GOT3 (cell line): ENCODE measurements at places on chromosomes 5 and 9.

GRCh38 chr5:34511481-34511880 is 144.6 kb upstream of the RAI14 start:
- no peak for DNase-seq

- DNase-seq: no peak
Measured at GRCh38 chr5:118604106-118604505, 384.2 kb downstream of the DTWD2 start.

DNA sequence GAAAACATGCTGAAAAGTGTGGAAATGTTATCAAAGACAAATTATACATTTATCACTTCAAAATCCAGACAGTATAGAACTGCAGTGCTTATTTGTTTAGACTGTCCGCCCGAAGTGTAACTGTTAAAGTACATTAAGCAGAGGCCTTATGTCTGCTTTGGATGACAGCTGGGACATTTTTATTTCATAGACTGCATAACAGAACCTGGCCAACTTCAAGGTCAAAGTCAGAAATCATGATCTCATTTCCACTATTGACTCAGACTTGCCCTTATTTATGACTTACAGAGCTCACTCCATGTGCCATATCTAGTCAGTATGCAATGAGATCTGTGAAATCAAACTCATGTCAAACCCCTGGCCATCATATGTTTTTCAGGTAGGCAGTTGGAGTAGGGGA is 87.7 kb downstream of the RAB3C start:
- DNase-seq: no peak

DNA sequence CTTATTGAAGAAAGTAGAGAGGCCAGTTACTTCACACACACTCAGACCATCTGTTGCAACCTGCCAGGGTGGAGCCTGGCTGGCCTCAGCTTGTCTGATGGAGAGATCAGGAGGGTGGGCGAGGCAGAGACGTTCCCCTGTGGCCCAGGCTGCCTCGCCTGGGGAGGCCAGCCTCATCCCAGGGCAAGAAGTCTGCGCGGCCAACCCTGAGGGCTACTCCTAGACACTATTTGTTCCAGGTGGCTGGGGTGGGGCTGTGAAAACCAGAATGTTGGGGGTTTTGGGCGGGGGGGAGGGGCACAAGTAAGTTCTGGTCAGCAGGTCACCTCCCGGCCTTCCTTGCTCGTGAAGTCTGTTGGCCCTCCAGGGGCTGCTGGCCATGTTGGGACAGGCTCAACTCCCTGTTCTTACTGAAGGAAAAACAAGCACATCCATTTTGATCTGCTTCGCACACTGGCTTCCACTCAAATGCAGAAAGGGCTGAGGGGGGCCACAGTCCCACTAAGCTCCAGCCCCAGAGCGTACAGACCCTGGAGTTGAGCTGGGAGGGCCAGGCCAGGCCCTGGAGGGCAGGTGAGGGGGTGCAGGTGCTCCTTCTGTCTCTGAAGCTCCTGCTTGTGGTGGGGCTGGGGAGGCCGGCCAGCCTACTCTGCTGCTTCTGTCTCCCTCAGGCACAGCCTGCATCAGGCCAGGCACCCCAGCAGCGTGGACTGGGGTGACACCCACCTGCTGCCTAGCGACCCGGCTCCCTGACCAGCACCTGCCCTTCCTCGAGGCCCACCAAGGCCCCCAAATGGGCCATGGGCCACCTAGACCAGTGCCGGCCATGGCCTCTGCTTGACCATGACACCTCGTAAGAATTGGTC is 46.6 kb downstream of the SECISBP2 start:
- no peak for DNase-seq

DNA sequence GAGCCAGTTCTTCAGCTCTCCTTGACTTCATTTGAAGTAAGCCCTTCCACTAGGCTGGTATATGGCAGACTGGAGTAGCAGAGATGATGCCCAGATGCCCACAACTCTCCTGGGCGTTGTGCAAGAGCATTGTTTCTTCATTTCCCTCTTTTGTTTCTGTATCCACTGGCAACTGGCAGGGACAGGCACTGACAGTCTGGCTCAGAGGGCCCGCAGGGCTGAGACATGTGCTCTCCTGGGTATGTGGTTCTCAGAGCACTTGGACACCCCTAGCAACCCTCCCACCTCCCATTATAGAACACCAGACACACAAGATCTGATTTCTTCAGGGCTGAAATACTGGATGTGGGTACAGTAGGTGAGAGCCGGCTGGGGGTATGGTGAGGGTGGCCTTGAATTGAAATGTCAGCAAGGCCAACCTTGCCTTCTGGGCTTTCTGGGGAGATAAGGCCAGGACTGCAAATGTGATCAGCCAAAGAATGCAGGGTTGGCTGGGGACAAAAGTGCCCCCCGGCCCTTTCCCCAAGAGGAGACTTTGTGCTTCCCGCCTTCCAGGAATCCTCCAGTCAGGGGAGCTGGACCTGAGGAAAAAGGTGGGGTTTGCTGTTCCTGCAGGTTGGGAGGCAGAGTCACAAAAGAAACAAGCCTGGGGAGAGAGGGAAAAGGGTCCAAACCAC is 28.6 kb upstream of the CTNNA1 start:
- peak; percentile 80 for DNase-seq

GRCh38 chr5:163571744-163572143 is 66.3 kb downstream of the MAT2B start:
- DNase-seq: no peak

- no peak for DNase-seq
Measured at GRCh38 chr5:138339464-138339863, 1.4 kb downstream of the FAM53C start.

GRCh38 chr9:4365055-4365454 is 65.2 kb upstream of the GLIS3 start:
- DNase-seq: no peak

DNA sequence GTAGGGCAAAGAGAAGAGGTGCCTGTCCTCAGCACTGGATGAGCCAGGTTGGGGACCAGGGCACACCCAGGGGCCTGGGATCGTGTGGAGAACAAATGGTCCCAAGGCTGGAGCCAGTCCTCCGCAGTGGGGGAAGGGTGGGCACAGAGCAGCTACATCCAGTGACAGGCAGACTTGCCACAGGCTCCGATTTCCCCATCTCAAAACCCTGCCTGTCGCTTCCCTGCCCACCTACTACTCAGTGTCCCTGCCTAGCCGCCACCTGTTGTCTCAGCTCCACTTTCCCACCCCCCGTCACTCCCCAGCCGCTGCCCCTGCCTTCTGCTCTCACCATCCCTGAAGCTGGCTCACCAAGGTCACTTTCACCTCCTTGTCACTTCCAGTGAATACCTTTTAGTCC is 13.9 kb upstream of the ENHO start:
- DNase-seq: no peak

DNA sequence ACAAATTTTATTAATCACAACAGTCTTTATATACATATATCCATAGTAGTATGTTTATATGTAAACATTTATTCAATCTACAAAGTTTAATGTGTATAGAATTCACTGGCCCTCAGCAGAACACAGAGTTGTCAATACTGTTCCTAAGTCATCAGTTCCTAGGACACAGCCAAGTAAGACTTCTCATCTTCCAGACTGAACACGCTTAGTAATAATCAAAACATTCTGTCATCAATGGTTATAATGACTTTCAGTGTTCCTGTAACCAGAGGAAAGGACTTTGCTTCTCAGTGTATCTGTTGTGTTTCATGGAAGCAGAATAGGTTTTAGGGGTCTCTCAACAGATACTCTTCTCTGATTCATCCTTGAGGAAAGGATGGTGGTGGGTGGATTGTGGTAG is 82.2 kb downstream of the SMIM23 start:
- no peak for DNase-seq

DNA sequence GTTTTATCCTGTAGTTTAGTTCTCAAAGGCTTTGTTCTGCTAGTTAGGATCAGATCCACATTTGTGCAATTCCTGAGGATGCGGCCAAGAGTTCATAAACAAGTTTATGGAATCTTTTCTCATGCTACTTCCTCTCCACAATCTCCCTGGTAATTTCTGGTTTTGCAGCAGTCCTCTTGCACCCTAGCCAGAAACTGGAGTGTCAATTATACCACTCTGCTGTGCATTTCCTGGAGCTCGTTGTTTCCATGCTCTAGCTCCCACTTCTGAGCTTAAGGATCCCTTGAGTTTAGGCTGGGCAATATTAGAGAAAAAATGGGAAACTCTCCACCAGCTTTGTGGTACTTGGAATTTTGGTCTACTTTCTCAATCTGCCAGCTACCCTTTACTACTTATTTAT is 474.7 kb downstream of the DIRAS2 start:
- DNase-seq: no peak

DNA sequence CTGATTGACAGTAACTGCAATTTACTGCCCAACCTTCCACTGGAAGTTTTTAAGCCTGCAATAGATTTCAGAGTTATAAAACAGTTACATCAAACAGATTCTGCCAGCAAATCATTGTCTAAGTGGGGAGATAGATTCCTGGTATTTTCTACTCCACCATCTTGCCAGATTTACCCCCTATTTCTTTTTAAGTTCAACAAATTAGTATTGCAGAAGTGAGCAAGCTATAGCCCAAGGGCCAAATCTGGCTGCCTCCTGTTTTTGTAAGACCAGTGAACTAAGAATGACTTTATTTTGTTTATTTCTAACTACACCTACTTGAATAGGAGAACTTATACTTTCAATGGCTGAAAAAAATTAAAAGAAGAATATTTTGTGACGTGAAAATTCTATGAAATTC is 8.8 kb upstream of the TMEM171 start:
- DNase-seq: no peak

GRCh38 chr5:3155046-3155445 is 403.6 kb upstream of the IRX2 start:
- DNase-seq: no peak

GRCh38 chr9:134663753-134664415 is 22.3 kb downstream of the COL5A1 start:
- no peak for DNase-seq

- DNase-seq: peak; percentile 90
Measured at GRCh38 chr5:160165137-160166068, 46.2 kb upstream of the PWWP2A start.

- no peak for DNase-seq
Measured at GRCh38 chr9:34560599-34561214, 28.8 kb downstream of the CNTFR start.

- DNase-seq: no peak
Measured at GRCh38 chr9:121939643-121940042, 153.5 kb downstream of the TTLL11 start.

DNA sequence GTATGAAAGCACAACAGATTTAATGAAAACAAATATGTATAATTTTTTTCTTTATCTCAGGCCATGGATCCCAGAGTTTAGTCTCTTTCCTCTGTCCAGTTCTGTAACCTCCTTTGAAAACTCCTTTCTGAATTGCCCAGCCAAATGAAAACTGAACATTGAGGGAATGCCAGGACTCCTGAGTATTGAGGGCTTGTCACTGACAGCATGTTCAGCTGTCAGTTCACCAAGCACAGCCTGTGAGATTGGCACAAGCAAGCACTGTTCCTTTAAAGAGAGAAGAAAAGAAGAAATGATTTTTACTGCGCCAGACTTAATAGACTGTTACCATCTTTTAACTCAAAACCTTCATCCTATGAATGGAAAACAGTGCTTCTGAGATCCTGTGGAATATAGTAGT is 27.3 kb downstream of the TTC1 start:
- no peak for DNase-seq

GRCh38 chr5:172405226-172406107 is 48.9 kb downstream of the SH3PXD2B start:
- DNase-seq: no peak

- DNase-seq: no peak
Measured at GRCh38 chr5:160083501-160083900, 35.7 kb downstream of the PWWP2A start.

DNA sequence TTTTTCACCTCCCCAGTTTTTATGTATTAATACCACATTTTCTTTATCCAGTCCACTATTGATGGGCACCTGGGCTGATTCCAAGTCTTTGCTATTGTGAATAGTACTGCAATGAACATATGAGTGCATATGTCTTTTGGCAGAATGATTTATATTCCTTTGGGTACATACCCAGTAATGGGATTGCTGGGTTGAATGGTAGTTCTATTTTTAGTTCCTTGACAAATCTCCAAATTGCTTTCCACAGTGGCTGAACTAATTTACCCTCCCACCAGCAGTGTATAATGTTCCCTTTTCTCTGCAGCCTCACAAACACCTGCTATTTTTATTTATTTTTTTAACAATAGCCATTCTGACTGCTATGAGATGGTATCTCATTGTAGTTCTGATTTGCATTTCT is 340.2 kb downstream of the ADAMTS6 start:
- no peak for DNase-seq

DNA sequence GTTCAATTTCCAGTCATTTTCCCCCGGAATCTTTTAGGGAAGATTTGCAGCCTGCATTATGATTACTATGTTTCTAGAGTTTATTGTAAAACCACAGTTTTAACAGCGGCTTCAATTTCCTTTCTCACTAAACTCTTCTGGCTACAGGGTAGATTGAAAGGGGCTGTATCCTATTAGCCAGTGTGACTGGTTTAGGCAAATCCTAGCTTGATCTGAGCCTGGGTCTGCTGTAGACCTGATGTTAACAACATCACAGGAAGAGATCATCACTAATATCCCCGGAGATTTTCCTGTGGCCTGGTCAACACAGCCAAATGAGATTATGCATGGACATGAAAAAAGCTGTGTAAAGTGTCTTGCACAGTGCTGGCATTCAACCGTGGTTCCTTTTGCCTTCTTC is 33.4 kb downstream of the STOM start:
- no peak for DNase-seq

DNA sequence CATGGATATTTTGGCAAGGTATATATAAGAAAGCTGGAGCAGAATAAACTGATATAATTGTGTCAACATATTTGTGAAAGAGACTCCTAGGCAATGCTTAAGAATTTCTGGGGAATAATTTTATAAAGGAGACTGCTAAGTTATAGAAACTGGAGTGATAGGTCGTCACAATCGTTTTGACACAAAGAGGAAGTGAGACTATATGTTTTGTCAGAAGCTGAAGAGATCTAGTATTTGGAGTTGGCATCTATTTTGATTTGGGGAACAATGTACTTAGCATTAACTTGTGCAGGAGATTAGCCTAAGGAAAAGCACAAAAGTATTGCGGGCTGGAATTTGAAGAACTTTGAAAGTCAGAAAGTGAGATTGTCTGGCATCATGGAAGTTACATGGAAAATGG is 582.5 kb downstream of the TAF11L14 start:
- no peak for DNase-seq

- peak; percentile 61 for DNase-seq
Measured at GRCh38 chr5:52787600-52788504, at the start of the genes ITGA1 and PELO. Gene ITGA1 (plus strand): TSS chr5:52787916. CDS start chr5:52788354, 438 bp downstream. Gene PELO (plus strand): TSS chr5:52787916. CDS start chr5:52800395, 12,479 bp downstream.

DNA sequence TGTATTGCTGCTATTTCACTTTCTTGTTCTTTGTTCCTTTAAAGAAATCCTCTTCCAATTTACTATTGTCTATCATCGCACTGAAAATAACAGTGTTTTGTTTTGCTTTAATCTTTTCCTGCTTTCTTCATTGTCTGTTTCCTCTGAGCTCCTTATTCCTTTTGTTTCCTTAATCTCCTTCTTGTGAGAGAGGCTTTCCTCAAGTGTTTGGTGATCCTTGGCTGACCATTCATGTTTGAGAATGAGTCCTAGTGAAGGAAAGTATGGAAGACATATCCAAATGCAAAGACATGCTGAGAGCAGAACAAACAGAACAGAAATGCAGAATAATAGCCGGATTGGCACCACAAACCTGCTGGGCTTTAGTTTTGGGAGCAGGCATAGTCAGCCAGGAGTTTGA is 42.0 kb upstream of the ENTREP1 start:
- no peak for DNase-seq
